ENCODE measurements at places on chromosomes 3 and 15. TPM values are rescaled to one million over a fixed set of nuclear protein-coding genes. Genes with fewer than 3 reads are reported as not detected.

PPP1R14D gene
- not detected for total RNA-seq

EIF4A2 gene
- total RNA-seq: 1,039 TPM

FMN1 gene
- 0.39 TPM for total RNA-seq

SAMMSON gene
- total RNA-seq: not detected

SV2B gene
- total RNA-seq: not detected

ADCY5 gene
- not detected for total RNA-seq

HYAL2 gene
- 1.1 TPM for total RNA-seq

ITIH1 gene
- not detected for total RNA-seq

CRABP1 gene
- total RNA-seq: not detected

CBLB gene
- 124 TPM for total RNA-seq

CKMT1A gene
- not detected for total RNA-seq

ERC2 gene
- total RNA-seq: not detected

PP2D1 gene
- total RNA-seq: not detected

CDC25A gene
- 0.14 TPM for total RNA-seq

SACM1L gene
- total RNA-seq: 41.9 TPM

ZIC1 gene
- total RNA-seq: not detected

NTRK3 gene
- not detected for total RNA-seq

BSN gene
- 0.08 TPM for total RNA-seq

ZNF620 gene
- 0.82 TPM for total RNA-seq

IL17RB gene
- total RNA-seq: 0.36 TPM

C3orf20 gene
- 0.14 TPM for total RNA-seq

PARP3 gene
- total RNA-seq: 5.8 TPM

TMCC1 gene
- 33.3 TPM for total RNA-seq

ADPGK gene
- 92.5 TPM for total RNA-seq

KCNH8 gene
- total RNA-seq: not detected

TARS3 gene
- total RNA-seq: 18.1 TPM

CEP97 gene
- 6.6 TPM for total RNA-seq

FBLN2 gene
- total RNA-seq: 0.19 TPM

SPINK8 gene
- not detected for total RNA-seq

CEP152 gene
- 5.2 TPM for total RNA-seq

IQCH gene
- total RNA-seq: 1.3 TPM

Measured in CD4-positive, alpha-beta T cell (primary cell).